ENCODE measurements at places on chromosomes 12 and 14. TPM values are rescaled to one million over a fixed set of nuclear protein-coding genes. Genes with fewer than 3 reads are reported as not detected.

PTPN6 gene
- total RNA-seq = 1.7 TPM

BRF1 gene
- 60.9 TPM for total RNA-seq

FITM1 gene
- not detected for total RNA-seq

CLEC4A gene
- total RNA-seq = 28.8 TPM

ANO4 gene
- total RNA-seq = 0.11 TPM

HNF1A gene
- not detected for total RNA-seq

DNA sequence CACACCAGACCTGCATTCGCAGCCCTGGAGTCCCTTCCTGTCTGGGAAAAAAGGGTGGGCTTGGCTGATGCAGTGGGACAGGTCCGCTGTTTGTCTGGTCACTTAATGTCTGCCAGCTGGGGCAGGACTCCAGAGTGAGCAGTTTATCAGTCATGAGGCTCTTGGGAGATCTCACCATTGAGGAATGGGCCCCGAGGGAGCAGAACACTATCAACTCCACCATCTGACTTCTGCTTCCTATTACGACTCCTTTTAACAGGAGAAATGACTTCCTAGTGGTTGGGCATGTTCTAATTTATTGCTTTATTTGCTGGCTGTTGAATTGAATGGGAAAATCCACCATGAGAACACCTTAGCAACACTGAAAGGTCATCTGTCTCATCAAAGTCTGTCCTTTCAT is 182.5 kb upstream of the RASSF8 start:
- DNase-seq = no peak

GRCh38 chr14:29926701-29927375 is 809 bp downstream of the PRKD1 start:
- DNase-seq = peak; percentile 75
